Activated T-cell treated with anti-CD3 and anti-CD28 coated beads, Interleukin-2, amount 50 U/mL, for 24 hours (primary cell): ENCODE measurements at places on chromosomes 3 and 15.

DNA sequence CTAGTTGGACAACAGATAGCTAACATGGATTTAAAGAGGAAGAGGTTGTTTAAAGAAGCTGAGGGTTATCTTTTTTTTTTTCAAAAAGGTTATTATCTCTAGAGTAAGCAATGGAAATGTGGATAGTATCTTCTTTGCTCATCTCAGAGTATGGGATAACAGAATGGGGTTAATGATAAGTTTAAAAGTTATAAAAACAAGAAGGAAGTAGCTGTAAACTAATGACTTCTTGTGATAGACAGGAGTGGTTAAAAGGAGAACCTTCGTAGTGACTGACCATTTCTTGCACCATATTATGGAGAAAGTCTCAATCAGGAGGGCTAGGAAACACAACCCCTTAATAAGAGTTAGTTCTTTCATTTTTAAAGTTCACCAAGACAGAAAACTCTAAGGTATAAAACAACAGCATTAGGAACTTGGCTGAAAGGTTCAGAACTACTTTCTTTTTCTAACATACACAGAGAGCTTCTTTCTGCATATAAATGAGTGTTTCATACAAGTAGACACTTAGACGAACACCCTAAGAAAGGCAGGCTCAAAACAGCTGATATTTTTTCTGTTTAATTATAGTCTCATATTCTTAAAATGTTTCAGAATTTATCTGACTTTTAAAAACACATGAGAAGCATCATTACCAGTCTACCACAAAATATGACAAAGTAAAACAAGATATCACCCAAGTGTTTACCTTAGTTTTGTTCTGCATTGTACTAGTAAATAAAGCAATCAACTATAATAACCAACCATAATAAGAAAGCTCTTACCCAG lies 140.0 kb downstream of the MEIS2 start:
- DNase-seq: no peak

DNA sequence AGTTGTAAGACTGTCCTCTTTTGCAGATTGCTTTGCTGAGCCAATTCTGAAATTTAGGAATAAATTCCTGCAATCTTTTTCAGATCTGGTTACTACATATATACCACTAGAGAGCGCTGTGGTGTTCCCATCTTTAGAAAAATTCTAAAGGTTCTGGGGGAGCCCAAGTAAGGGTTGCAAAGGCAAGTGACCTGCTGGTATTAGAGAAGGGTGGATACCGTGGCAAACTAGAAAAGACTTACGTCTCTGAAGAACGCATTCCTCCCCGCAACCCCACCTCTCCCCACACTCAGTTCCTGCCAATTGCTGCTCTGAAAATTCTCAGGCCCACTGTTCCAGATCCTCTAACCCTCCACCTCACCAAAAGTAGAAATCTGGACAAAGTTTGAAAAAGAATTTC lies 48.5 kb downstream of the EFHB start:
- no peak for DNase-seq

DNA sequence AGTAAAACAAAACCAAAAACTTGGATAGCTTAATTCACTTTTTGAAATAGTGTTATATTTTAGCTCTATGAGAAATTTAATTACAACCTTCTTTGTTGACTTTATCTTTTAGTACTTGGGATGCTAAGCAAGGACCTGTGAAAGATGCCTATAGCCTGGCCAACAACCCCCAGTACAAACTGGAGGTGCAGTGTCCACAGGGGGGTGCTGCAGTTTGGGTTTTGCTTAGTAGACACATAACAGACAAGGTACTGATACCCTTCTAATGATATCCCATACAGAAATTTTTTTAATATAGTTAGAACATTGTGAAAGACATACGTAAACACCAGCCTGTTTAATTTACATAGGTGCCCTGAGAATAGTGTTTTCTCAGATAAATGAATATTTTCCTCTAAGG lies 35.3 kb downstream of the CAPN7 start:
- no peak for DNase-seq

- DNase-seq: no peak
Observed at GRCh38 chr15:75891895-75892294, 11.8 kb upstream of the FBXO22 start.

DNA sequence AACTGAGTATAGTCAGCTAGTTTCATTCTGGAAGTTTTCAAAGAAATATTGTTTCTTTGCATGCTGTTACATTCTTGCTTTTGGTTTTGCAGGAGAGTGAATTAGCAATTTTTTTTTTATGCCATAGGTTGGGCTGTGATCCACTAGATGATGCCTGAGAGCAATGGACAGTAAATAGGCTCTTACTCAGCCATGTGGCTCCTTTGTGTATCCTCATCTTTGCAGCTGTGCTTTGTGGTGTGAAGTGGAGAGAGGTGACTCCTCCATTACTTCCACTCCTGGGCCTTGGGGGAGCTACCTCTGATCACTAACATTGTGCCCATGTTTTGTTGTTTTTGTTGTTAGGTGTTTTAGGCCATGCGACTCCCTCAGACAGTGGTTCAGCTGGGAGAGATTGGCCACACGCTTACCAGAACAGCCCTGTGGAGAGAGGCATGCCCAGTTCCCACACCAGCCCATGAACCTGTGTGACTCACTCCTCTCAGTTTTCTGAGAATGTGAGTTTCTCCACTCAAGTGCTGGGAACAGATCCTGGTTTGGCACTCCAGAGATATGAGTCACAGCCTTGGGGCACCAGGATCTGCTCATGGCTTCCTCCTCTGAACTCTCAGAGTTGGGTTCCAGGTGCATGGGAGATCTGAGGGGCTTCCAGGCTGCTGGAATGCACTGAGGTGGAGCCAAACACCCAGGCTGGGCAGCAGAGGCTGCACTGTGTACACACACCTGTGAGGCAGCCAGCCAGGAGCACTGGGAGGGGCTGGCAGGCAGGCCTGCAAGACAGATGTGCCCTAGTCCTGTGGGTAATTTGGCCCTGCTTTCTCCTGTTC lies 785.3 kb downstream of the ROBO2 start:
- no peak for DNase-seq

- no peak for DNase-seq
Observed at GRCh38 chr15:62868507-62868906, 174.0 kb upstream of the TPM1 start.

GRCh38 chr3:122233101-122233952 lies 49.9 kb downstream of the CASR start:
- no peak for DNase-seq

DNA sequence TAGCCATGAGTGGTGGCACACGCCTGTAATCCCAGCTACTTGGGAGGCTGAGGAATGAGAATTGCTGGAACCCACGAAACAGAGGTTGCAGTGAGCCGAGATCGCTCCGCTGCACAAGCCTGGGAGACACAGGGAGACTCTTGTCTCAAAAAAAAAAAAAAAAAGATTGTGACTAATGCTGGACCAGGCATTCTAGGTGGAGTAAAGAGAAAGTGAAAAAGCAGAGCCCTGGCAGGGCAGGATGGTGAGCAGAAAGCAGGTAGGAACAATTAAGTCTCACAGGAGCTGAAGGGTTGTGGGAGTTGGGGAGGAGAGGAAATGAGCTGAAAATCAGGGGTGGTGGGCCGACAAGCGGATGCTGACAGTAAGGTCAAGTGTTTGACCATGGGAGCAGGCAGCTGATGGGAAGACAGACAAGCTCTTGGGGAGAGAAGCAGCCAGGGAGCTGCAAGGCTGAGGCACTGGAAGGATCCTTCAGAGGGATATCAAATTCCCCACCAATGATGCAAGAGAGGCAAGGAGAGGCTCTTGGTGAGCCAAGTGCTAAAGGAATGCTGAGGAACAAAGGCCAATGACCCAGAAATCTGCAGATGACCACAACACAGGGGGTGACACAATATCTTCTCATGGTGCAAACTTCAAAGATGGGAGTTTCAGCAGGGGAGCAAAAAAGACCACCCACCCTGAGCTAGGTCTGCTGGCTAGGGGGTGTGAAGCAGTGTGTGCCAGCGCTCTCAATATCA lies 251.1 kb downstream of the ULK4 start:
- DNase-seq: no peak

DNA sequence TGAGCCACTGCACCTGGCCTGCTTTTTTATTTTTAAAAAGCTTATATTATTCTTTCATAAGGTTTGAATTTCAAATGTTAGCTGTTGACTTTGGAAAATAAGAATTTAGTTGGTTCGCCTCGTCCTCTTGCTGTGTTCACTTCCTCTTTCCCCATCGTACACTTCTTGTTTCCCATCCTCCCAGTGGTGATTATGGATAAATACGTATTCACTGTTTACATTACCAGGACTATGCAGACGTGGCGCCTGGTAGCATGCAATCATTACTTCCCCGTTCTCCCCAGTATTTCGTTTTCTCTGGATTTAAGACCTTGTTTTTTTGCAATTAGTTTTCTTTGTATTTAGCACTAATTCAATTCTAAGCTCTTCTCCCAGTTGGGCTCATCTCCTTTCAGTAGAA lies 70.1 kb downstream of the LMLN start:
- no peak for DNase-seq
